ENCODE measurements at places on chromosomes 6 and 20. TPM values are rescaled to one million over a fixed set of nuclear protein-coding genes. Genes with fewer than 3 reads are reported as not detected.

Gene SIRPD
- polyA plus RNA-seq = not detected

Gene BEND3
- polyA plus RNA-seq = 0.13 TPM

DNA sequence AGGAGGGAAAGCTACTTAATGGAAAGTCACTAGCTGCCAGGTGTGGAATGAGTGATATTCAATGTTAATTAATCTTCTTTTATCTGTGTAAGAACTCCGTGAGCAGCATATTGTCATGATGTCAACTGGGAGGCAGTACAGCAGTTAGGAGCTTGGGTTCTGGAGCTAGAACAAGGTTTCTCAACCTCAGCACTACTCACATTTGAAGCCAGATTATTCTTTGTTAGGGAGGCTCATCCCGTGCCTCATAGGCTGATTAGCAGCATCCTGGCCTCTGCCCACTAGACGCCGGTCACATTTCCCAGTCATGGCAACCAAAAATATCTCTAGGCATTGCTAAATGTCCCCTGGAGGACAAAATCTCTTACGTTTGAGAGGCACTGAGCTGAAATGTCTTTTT, 41.2 kb downstream of the BCAS1 start:
- no peaks in the 10 kb centered on the region for H3K36me3 ChIP-seq
- DNase-seq = no peak
- no peaks in the 10 kb centered on the region for H3K27me3 ChIP-seq
- H3K4me3 ChIP-seq = no peak overlapping the region
- H3K4me1 ChIP-seq = no peaks in the 10 kb centered on the region

Gene LCA5
- polyA plus RNA-seq = 2.0 TPM

- H3K27ac ChIP-seq = no peak overlapping the region
- H3K4me1 ChIP-seq = no peaks in the 10 kb centered on the region
- H3K4me3 ChIP-seq = no peak overlapping the region
These were observed 81.8 kb upstream of the GPR6 start for GRCh38 chr6:109896341-109896740.

GRCh38 chr6:164252948-164253347, 838.4 kb downstream of the QKI start:
- no peak for DNase-seq
- no peak overlapping the region for H3K27ac ChIP-seq
- no peak overlapping the region for H3K4me3 ChIP-seq
- H3K36me3 ChIP-seq = no peaks in the 10 kb centered on the region

Gene DEFB132
- polyA plus RNA-seq = not detected

Gene SAMD3
- polyA plus RNA-seq = not detected

Gene KCNK5
- polyA plus RNA-seq = 3.9 TPM

DNA sequence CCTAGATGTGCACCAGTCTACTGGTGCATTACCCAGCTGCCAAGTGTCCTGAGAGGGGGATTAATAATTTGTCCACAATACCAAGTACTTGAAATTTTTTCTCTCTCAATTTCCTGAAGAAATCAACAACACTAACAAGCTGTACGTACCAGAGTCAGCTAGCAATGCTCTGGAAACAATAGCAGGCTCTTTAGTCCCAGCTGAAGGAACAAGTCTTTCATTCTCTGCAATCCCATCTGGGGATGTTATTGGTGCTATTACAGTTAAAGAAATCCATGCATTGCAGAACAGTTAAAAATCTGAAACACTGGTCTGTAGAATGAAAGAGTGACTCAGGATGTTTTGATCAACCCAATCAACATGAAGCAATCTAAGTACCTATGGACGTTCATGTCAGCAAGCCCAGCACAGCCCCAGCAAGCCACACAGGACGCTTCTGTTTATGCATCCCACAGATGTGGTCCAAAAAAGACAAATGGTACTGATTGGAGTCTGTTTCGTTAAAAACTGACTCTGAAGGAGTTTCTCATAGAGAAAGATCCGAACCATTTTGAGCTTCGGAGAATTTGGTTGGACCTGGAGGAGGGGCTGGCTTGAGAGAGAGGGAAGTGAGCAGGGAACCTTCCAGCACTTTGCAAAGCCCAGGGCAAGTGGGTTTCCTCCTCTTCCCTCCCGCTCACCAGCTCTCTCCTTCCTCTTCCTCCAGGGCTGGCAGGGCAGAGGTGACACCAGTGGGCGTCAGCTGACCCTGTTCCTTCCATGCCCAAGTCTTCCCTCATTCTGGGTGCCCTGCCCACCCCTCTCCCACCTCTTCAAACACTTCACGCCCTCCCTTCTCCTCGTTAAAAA, 11.9 kb downstream of the PRR18 start:
- no peak for DNase-seq
- no peaks in the 10 kb centered on the region for H3K27me3 ChIP-seq
- H3K27ac ChIP-seq = no peak overlapping the region
- no peak overlapping the region for H3K4me3 ChIP-seq
- no peaks in the 10 kb centered on the region for H3K4me1 ChIP-seq
- no peaks in the 10 kb centered on the region for H3K36me3 ChIP-seq

- no peaks in the 10 kb centered on the region for H3K36me3 ChIP-seq
- no peak overlapping the region for H3K27ac ChIP-seq
- no peak for DNase-seq
- peaks cover 3% of the 10 kb centered on the region for H3K4me1 ChIP-seq
- H3K4me3 ChIP-seq = no peak overlapping the region
These were observed 44.2 kb downstream of the FNDC1 start for GRCh38 chr6:159213405-159213804.

Gene ARFGEF3
- 0.13 TPM for polyA plus RNA-seq

Gene PSMB9
- 38.8 TPM for polyA plus RNA-seq

Gene KHDC1L
- not detected for polyA plus RNA-seq

- H3K36me3 ChIP-seq = no peaks in the 10 kb centered on the region
- no peak overlapping the region for H3K4me3 ChIP-seq
These were observed 218.7 kb downstream of the FUT9 start for GRCh38 chr6:96234444-96234843.

- no peak overlapping the region for H3K4me3 ChIP-seq
- DNase-seq = no peak
- H3K27me3 ChIP-seq = no peaks in the 10 kb centered on the region
- peaks cover 8% of the 10 kb centered on the region for H3K4me1 ChIP-seq
These were observed 193.4 kb downstream of the BACH2 start for GRCh38 chr6:90103056-90103800.

Gene FAM217B
- polyA plus RNA-seq = 5.6 TPM

Gene GABRR1
- polyA plus RNA-seq = not detected

DNA sequence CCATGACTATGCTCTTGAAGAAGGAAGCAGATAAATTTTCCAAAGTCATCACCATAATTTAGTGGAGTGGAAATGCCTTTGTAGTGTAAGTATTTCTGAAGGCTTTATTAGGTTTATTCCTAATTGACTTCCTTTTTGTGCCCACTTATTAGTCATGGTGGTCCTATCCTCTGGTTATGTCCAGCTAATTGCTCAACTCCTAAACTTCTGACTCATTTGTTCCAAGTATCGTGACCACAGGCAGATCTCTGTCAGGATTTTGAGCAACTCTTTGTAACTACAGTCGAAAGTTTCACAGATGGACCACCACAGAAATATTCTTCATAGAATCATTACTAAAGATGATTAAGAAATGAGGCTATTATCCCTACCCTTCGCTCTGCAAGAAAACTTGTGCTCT, 315.6 kb upstream of the PTCHD4 start:
- H3K4me1 ChIP-seq = no peaks in the 10 kb centered on the region
- no peak for DNase-seq
- no peak overlapping the region for H3K27ac ChIP-seq
- no peaks in the 10 kb centered on the region for H3K36me3 ChIP-seq
- H3K27me3 ChIP-seq = no peaks in the 10 kb centered on the region

Gene AKAP7
- polyA plus RNA-seq = 9.1 TPM

DNA sequence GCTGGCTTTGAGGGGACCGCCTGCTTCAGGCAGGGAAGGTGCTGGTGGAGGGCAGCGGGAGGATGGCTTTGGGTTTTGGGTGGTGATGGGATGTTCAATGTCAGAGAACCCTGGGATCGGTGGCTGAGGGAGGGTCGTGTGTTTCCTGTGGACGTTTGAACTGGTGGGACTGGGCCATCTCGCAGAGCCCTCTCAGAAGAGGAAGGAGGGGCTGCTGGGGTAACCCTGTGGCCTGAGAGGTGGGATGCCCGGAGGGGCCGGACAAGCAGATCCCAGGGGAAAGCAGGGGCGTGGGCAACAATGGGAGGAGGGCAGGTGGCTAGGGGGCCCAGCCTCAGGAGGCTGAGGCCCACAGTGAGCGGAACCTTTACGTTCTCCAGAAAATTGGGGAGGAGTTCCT, 34.9 kb downstream of the PYGB start:
- H3K4me1 ChIP-seq = no peaks in the 10 kb centered on the region
- H3K27me3 ChIP-seq = no peaks in the 10 kb centered on the region
- peak; percentile 57 for DNase-seq
- no peak overlapping the region for H3K4me3 ChIP-seq

- H3K27ac ChIP-seq = no peak overlapping the region
- no peaks in the 10 kb centered on the region for H3K27me3 ChIP-seq
- no peak overlapping the region for H3K4me3 ChIP-seq
- H3K4me1 ChIP-seq = no peaks in the 10 kb centered on the region
- DNase-seq = no peak
These were observed 179.7 kb downstream of the HACE1 start for GRCh38 chr6:104679971-104680370.

DNA sequence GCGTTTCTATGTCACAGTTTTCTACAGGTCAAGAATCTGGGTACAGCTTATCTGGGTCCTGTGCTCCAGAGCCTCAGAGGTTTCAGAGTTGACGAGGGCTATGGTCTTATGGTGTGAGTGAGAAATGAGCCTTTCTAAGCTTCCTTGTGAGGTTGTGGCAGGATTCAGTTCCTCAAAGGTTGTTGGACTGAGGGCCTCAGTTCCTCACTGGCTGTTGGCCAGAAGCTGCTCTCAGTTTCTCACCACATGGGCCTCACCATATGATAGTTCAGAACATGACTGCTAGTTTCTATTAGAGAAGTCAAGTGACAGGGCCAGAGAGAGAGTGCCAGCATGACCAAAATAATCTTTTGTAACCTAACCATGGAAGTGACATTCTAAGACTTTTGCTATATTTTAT, 96.1 kb downstream of the NUS1 start:
- H3K27ac ChIP-seq = no peak overlapping the region
- no peak overlapping the region for H3K4me3 ChIP-seq
- H3K4me1 ChIP-seq = no peaks in the 10 kb centered on the region
- no peaks in the 10 kb centered on the region for H3K36me3 ChIP-seq
- H3K27me3 ChIP-seq = no peaks in the 10 kb centered on the region
- DNase-seq = no peak

DNA sequence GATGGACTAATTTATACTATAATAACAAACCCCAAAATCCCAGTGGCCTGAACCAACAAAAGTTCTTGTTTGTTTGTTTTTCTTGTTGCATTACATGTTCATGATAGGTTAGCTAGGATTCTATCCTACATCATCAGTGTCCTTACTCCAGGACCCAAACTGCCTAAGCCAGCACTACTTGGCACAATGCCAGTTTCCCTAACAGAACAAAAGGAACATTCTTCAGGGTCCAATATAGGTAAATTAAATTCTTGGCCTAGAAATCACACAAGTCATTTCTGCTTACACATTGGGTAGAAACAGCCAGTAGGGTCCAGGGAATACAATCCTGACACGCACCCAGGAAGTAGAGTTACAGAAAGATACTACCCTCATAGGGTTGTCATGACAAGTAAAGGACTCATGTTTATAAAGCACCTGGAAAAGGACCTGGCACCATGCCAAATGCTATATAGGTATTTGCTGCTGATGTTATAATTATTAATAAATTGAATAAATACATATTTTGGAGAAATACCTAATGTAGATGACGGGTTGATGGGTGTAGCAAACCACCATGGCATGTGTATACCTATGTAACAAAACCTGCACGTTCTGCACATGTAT, 38.8 kb downstream of the RCAN2 start:
- H3K4me3 ChIP-seq = no peak overlapping the region
- DNase-seq = no peak
- peaks cover 2% of the 10 kb centered on the region for H3K4me1 ChIP-seq
- no peaks in the 10 kb centered on the region for H3K27me3 ChIP-seq
- no peak overlapping the region for H3K27ac ChIP-seq

Gene TP53TG5
- not detected for polyA plus RNA-seq

GRCh38 chr6:111461860-111462259, 21.2 kb downstream of the REV3L start:
- H3K27ac ChIP-seq = no peak overlapping the region
- H3K4me3 ChIP-seq = no peak overlapping the region
- peaks cover 3% of the 10 kb centered on the region for H3K4me1 ChIP-seq
- H3K27me3 ChIP-seq = no peaks in the 10 kb centered on the region

- DNase-seq = no peak
- no peak overlapping the region for H3K4me3 ChIP-seq
- no peaks in the 10 kb centered on the region for H3K27me3 ChIP-seq
- no peaks in the 10 kb centered on the region for H3K4me1 ChIP-seq
These were observed 227.1 kb downstream of the RFPL4B start for GRCh38 chr6:112574190-112574589.

Gene ELOVL4
- 2.3 TPM for polyA plus RNA-seq

Gene CGA
- polyA plus RNA-seq = not detected

DNA sequence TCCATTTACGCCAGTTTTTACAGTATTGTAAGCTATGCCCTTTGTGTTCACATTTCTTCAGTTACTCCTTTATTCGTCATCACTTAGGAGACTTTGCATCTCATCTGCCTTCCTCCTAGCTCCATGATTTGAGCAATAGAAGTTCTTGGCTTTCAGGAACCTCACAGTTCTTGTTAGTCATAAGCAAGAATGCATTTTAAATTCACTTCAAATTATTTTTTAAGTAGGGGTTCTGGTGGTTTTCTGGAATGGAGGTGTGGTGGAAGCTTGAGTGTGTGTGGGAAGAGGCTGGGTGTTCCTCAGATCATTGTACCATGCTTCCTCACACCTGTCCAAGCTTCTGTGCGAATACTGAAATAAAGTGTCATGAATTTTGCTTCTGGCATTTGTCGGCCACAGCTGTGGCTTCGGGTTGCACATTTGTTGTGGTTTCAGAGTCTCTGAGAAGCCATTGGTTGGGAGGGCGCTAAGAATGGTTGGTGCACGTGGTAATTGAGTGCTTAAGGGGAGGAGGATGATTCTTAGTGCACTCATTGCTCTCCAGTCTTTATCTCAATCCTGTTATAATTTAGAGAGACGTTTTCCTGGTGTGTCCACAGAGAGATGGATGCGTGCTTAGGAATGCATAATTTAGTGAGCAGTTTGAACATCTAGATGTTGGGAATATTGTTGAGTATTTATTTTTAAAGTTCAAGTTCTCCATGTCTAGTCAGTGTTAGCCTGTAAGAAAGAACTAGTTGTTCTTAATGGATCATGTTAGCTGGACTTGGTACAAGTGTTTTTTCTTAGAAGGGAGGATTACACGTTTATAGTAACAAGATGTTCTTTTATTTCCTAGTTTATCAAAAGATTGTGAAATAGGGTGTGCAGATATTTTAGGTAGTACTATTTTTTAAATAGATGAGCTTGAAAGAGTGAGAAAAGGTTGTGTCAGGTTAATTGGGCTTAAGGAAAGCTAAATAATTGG, 31.9 kb downstream of the FOXO3 start:
- DNase-seq = no peak
- peaks cover 31% of the 10 kb centered on the region for H3K4me1 ChIP-seq
- peak overlapping the region; percentile 73 for H3K27ac ChIP-seq
- H3K36me3 ChIP-seq = no peaks in the 10 kb centered on the region

Gene B3GALT4
- 17.0 TPM for polyA plus RNA-seq

GRCh38 chr6:16494793-16495192, 256.4 kb downstream of the GMPR start:
- no peaks in the 10 kb centered on the region for H3K27me3 ChIP-seq
- H3K4me3 ChIP-seq = no peak overlapping the region
- H3K27ac ChIP-seq = no peak overlapping the region
- H3K4me1 ChIP-seq = peaks cover 9% of the 10 kb centered on the region

Measured in aorta (tissue), 5 donors.